ENCODE measurements at places on chromosomes 16 and 17.

DNA sequence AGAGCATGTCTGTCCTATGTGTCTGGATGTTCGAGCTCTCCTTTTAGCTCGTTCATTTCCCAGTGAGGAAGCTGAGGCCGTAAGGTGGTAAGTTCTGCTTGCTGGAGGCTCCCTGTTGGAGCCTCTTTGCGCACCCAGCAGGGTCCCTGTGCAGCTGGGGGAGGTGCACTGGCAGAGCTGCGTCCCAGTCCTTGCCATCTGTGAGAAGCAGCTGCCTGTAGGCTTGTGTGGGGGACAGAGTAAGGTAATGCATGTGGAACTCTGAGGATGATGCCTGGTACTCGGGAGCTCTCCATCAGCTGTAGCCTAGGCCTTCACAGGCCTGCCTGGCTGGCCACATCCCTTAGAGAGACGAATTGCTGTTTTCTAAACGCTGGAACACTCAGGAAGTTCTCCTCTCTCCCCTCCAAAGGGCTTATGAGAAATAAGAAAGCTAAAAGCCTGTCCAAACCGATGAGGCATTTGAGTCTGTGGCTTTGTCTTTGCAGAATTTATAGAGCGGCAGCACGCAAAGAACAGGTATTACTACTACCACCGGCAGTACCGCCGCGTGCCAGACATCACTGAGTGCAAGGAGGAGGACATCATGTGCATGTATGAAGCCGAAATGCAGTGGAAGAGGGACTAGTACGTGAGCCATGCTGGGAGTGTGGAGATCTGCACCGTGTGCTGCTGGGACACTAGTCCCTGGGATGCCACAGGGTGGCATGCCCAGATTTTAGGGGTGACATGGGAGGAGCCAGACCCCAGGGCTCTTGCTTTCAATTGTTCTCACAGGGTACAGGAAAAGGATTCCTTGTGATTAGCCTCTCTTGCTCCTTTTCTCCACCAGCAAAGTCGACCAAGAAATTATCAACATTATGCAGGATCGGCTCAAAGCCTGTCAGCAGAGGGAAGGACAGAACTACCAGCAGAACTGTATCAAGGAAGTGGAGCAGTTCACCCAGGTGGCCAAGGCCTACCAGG lies 1.6 kb downstream of the NDUFB10 start:
- DNase-seq = peak; percentile 77

- DNase-seq = no peak
Observed at GRCh38 chr17:62994931-62995330, 28.9 kb downstream of the TANC2 start.

GRCh38 chr17:50523208-50523607 lies 9.3 kb upstream of the EPN3 start:
- no peak for DNase-seq

DNA sequence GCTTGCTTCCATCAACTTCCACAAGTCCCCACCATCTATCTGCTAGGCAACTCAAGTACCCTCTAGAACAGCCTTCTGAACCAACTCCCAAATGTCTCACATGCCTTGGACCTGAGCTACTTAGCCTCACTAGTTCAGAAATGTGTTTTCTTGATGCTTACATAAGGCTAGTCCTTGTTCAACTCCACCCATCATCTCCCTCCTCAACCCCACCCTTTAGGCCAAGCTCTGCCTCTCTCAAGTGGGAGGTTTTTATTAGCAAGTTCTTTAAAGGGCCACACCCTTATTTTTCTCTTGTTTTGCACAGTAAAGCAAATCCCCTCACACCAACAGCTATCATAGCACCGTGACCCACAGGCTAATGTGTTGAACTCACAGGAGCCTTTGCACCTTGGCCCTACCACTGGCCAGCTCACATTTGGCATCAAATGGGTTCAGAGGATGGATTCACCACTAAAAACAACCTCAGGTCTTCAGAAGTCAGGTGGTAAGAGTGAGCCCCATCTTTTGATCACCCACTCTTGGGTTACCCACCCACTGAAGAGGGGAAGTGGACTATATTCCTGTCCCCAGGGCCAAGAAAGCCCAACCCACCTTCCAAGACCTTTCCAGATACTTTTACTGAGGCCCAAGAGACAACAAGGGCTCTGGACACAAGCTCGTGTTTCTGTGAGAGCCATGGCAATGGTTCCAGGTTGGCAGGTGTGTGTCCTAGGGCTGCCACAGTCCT lies 12.2 kb downstream of the PIK3R5 start:
- DNase-seq = no peak

DNA sequence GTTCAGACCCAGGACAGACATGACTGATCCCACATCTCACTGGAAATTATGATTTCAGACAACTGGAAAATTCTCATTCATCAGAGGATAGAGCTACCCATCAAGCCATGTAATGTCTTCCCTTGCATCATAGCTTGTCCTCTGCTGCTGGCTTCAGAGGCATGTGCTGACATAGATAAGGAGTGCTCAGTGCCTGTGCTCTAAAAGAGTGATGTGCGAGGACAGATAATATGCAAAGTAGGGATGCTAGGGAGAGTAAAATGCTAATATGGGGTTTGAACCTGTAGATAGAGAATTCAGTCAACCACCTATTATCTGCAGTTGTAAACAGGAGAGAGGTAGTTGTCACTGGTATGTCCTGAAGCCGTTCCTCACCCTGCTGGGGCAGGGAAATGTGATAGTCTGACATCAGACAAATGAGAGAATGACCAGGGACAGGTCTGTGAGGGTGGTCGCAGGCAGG lies 349.7 kb upstream of the CCL2 start:
- no peak for DNase-seq

- no peak for DNase-seq
Observed at GRCh38 chr16:684961-685696, 995 bp upstream of the JMJD8 start.

DNA sequence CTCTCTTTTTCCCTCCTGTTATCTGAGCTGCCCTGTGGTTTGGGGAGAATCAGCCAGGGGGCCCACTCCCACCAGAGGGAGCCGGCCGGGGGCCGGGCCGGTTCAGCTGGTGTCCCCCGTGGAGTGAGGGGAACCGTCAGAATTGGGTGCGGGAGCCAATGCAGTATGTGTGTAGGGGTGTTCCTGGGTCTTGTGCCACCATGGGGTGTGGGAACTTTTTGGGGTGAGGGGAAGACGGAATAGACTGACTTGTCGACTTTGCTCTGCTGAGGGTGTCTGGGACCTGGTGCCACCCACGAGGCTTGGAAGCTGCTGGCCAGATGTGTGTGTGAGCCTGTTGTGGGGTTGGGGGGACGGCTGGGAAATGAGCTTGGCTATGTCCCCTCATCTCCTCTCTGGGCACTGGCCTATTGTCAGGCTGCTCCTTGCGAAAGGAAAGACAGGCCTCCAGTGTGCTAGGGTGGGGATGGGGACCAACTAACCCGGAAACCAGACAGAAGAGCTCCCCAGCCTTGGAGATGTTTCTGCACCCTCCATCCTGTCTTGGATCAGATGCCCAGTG lies 9.9 kb downstream of the RARA start:
- DNase-seq = peak; percentile 28

DNA sequence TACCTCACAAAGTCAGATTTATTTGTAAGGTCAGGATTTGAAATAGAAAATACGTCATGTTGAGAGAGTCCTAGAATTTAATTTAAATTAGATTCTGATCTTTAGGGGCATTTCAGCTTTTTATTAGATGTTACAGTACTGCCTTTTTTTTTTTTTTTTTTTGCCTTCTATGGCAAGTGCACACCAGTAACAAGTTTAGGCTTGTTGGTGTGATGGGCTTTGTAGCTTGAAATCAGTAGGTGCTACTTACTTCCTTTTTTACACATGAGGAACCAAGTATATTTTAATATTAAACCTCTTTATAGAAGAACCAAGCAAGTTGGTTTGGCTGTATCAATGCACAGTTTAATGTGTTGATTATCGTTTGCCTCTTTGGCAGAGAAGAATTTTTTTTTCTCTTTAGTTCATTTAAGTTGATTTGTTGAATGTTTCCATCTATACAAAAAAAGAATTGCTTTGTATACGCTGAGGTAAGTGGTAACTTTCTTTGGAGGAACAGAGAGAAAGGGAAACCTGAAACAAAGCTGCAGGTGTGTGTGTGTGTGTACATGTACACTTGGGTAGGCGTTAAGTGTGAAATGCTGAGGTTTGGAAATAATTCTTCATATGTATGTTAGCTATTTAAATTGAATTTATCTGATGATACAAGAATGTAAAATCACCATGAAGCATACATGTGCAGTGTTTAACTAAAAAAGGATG lies 15.7 kb downstream of the RBL2 start:
- no peak for DNase-seq

- DNase-seq = no peak
Observed at GRCh38 chr17:64009571-64010402, 10.6 kb downstream of the ICAM2 start.

DNA sequence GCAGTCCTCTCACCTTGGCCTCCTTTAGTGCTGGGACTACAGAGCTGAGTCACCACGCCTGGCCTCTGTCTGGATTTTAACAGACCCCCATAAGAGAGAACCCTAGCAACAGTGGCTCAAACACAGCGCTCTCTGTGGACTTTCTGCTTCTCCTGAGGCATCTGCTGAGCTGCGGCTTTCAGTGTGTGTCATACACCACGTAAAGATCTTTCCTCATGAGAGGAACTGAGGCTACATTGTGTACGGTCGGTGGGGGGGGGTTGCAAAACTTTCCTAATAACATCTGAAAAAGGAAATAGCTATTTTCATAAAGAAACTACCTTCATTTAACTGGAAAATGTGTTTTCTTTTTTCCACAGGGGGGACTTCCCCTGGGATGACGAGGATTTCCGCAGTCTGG lies 32.9 kb downstream of the DEF8 start:
- DNase-seq = peak; percentile 77

DNA sequence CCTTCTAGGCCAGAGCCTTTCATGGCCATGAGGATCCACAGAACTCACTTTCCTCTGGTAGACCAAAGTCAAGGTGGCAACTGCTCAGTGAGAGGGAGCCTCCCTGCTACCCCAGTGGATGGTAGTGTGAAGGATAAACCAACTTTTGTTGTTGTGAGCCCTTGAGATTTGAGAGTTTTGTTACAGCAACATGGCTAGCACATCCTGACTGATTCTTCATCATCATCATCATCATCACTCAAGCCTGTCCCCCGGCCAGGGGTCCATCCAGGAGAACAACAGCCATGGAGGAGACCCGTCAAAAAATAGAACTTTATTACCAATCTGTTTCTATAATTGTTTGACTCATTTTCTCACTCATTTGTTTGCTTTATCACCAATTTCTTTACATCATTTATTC lies 23.7 kb downstream of the RAI1 start:
- DNase-seq = no peak

- DNase-seq = no peak
Observed at GRCh38 chr17:4341616-4341977, 24.9 kb downstream of the UBE2G1 start.

DNA sequence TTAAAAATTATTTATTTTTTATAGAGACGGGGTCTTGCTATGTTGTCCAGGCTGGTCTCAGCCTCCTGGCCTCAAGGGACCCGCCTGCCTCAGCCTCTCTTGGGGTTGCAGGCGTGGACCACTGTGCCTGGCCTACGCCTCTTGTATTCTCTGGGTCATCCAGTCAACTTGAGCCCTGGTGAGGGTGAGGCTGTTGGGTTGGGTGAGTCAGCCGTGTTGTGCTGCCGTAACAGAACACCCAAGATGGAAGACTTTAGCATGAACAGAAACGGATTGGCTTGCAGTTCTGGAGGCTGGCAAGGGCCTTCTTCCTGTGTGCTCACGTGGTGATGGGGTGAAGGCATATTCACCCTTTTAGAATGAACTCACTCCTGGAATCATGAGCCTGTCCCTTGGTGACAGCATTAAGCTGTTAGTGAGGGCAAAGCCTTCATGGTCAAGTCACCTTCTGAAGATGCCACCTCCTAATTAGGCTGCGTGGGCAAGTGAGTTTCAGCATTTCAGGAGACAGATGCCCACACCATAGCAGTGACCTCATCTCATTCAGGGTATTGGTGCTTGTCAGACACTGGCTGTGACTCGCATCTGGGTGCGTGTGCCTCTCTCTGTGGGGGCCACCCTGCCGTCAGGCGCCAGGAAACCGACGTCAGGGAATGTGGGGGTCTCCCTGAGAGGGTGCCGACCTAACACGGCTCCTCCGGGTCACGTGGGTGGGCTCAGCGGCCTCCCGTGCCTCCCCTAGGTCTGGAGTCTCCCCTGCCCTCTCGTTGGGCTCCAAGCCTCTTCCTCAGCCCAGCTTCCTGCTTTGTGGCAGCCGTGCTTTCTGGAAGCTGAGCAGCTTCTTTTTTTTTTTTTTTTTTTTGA lies 49.8 kb downstream of the WDR45B start:
- peak; percentile 18 for DNase-seq

- DNase-seq = peak; percentile 35
Observed at GRCh38 chr17:70552230-70552981, 383.1 kb downstream of the KCNJ2 start.

- peak; percentile 89 for DNase-seq
Observed at GRCh38 chr17:67993153-67993997, 2.9 kb downstream of the C17orf58 start.

DNA sequence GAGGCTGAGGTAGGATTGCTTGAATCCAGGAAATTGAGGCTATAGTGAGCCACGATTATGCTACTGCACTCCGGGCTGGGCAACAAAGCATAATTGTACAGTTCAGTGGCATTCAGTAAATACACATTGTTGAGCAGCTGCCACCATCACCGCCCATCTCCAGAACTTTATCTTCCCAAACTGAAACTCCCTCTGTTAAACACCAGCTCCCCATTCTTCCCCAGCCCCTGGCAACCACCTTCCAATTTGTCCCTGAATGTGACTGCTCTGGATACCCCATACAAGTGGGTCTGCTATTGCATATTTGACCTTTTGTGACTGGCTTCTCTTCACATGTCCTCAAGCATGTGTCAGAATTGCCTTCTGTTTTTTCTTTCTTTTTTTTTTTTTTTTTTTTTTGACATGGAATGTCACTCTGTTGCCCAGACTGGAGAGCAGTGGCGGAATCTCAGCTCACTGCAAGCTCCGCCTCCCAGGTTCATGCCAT lies 2.9 kb downstream of the RPL38 start:
- DNase-seq = no peak

GRCh38 chr16:50448522-50448921 lies 79.7 kb upstream of the BRD7 start:
- no peak for DNase-seq

DNA sequence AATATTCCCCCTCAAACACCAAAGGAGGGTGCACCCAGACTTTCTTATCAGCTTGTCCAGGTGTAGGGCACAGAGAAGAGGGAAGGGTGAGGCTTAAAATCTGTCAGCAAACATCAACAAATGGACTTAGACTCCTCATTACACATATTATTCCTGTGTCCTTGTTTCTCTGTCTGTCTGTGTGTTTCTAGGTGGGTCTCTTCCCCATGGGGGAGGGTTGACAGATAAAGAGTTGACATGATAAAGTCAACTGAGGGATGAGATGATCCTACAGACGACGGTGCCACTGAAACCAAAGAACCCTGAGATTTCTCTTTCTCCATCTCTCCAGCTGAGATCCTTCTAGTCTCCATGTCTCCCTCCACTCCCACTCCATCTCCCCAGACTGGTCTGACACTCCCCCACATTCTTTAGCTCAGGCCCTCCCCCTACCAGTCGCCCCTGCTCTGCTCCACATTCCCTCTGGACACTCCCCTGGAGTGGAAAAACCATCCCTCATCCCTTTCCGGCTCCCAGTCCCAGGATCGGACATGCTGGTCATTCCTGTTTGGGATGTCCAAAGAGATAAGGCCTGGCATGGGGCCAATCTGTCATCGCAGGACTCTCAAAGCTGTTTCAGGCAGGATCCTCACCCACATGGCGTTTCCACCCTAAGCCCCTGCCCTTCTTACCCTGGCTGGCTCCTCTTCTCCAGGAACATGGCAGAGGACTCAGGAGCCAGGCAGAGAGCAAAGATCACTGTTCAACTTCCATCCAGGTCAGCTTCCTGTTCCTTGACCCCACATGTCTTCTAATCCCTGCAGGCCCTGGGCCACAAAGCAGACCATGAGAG lies 2.9 kb upstream of the ITGA3 start:
- DNase-seq = no peak
